SIG-M5 (cell line): ENCODE measurements at places on chromosomes 12 and 14.

DNA sequence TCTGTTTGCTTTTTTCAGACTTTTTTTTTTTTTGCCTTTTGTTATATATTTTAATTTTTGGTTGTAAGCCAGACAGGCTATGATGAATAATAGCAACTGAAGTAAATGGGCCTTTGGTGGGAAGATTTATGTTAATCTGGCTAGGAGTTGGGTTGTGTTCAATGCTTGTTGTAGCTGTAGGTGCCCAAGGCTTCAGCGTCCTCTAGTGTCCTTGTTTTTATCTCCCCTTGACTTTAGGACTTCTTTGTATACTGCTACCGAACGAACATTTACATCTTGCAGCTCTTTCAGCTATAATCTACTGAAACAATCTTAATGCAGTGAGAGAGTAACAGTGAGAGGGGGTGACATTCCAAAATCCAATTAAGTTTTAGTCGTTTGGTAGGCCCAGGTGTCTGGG is 848.4 kb upstream of the FBXO33 start:
- no peak for DNase-seq

- DNase-seq, result no peak
These were observed 59.7 kb downstream of the RASSF3 start for GRCh38 chr12:64670019-64670418.

GRCh38 chr12:51726161-51726560 is 122.4 kb downstream of the FIGNL2 start:
- no peak for DNase-seq

- DNase-seq, result no peak
These were observed 687 bp upstream of the RPS29 start for GRCh38 chr14:49586673-49587460.

GRCh38 chr12:67517181-67517887 is 131.2 kb upstream of the DYRK2 start:
- DNase-seq, result no peak

- DNase-seq, result no peak
These were observed 189.7 kb downstream of the EPS8 start for GRCh38 chr12:15599266-15600037.
